Urinary bladder (tissue), 4 donors: ENCODE measurements at places on chromosomes 7 and 10. TPM values are rescaled to one million over a fixed set of nuclear protein-coding genes. Genes with fewer than 3 reads are reported as not detected.

- DNase-seq = no peak
Measured at GRCh38 chr7:11243739-11244138, 270.1 kb downstream of the PHF14 start.

The DAGLB gene
- 10.3 TPM for total RNA-seq

DNA sequence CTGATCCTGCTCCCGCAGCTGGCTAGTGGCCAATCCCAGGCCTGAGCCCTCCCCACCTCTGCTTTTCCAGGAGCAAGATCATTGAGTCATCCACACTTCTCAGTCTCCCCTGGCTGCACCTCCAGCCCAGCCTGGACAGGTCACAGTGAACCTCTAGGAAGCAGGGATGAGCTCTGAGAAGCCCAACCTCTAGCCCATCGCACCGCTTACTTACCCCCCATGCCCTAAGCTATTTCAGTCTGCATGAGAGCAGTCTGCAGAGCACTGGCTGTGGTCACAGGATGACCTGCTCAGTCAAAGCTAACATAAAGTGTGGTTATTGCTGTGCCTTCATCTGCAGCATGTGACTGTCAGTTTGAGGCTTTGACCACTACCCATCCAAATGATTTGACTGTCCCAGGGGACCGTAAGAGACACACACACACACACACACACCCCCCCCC lies 129.2 kb downstream of the SORBS1 start:
- DNase-seq = no peak

- no peak for DNase-seq
Measured at GRCh38 chr10:96626795-96627194, 40.0 kb upstream of the TM9SF3 start.

The ELN gene
- 483 TPM for total RNA-seq

DNA sequence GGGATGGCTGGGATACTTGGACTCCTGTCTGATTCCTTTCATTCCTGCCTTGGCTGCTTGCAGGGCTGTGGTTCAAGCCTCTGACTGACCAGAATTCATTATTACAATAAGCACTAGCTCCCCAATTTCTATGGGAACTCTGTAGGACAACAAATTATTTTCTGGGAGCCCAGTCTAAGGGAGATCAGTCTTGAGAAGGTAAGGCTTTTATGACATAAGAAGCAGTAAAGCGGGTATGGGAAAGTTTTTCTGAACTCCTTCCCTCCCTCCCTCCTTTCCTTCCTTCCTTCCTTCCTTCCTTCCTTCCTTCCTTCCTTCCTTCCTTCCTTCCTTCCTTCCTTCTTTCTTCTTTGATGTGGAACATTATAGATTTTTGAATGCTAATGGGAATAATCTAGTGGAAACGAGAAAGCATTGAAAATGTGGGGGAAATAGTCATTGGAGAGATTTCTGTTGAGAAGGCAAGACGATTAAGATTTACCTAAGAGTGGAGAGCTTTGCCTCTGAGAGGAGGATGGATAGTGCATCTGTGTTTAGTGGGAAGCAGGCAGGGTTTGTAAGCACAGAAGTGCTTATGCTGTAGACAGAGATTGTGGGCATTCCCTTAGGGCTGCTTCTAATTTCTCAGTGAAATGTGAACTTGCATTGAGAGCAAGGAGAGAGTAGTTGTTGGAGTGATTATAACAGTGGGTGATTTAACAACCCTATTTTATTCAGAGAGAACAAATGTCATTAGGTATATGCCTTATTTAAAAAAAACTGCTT lies 201.5 kb downstream of the DNAJB9 start:
- DNase-seq = no peak

The VGF gene
- total RNA-seq = not detected

- no peak for DNase-seq
Measured at GRCh38 chr10:22103701-22104470, 100.4 kb upstream of the DNAJC1 start.

DNA sequence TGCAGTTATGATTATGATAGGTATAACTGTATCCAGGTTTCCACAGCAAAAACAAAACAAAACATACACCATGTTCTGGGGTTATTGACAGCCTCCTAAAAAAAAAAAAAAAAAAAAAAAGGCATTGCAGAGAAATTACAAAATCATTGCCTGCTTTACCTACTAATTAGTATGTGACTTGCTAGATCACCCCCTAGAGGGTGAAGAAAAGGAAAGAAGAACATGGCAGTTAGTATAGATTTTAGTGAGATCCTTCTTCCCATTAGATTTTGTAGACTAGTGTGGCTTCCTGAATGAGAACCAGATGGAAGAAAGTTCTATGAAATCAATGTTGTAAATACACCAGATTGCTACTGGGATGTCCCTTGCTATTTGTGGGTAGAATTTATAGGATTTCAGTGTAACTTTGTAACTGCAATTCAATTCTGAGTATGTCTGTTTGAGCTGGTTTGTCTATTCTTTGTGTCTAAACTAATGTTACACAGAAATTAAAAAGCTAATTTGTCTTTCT lies 24.0 kb upstream of the AGBL3 start:
- no peak for DNase-seq

DNA sequence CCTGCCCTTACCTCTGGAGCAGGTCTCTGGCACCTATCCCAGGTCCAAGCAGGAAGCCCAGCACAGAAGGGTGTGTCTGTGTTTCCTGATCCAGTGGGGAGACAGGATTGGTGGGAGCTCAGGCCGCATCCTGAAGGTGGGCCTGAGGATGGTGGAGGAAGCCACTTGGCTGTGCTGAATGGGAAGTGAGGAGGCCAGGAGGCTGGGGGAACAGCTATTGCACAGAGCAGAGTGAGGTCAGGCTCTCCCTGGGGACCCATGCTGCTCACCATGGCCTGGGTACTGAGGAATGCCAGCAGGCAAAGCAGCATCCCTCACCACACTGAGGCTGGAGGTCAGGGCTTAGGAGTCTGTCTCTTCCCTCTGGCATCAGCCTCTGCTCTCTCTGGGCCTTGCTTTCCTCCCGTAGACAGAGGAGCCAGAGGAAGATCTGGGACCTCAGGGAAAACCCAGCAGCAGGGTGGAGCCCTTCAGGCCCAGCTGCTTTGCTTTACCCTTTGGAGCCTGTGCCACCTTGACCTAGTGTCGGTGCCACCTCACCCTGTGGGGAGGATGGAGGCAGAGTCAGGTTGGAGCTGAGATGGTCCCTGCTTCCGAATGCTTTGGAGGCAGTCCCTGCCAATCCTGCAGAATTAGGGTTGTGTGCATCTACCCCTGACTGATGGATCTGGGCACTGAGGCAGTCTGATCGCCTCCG lies 39.0 kb downstream of the CDH23 start:
- no peak for DNase-seq

The CCL24 gene
- not detected for total RNA-seq

The C10orf90 gene
- 0.85 TPM for total RNA-seq

The GRID2IP gene
- 0.32 TPM for total RNA-seq

GRCh38 chr7:93890464-93891068 lies at the start of gene TFPI2:
Gene TFPI2 (minus strand): TSS chr7:93890753. CDS start chr7:93890678, 75 bp downstream.
- DNase-seq = no peak

The ANLN gene
- total RNA-seq = 66.0 TPM

- DNase-seq = no peak
Measured at GRCh38 chr10:86688398-86688921, 20.1 kb downstream of the LDB3 start.

The CXCL12 gene
- 154 TPM for total RNA-seq

The RBP4 gene
- 1.9 TPM for total RNA-seq

DNA sequence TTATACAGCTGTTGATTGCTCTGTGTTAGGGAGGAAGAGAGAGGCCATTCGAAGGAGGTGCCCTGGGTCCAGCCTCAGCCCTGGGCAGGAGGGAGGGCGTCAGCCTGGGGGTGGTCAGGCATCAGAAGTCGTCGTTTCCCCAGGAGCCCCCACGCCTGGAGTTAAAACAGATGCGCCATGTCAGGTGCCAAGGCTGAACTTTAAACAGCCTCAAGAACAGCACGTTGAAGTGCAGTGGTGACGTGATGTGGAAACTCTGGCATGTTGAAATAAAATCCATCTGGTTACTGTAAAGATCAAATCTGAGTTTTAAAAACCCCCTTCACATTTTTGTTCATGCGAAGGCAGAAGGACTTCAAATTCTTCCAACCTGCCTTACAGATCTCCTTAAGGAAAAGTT lies 128.4 kb upstream of the PPP2R2D start:
- peak; percentile 48 for DNase-seq

The MBL2 gene
- not detected for total RNA-seq
